Activated CD8-positive, alpha-beta memory T cell treated with anti-CD3 and anti-CD28 coated beads, Interleukin-2, amount 10 ng/mL, durations not matched to agents 7 days and 5 days (primary cell): ENCODE measurements at places on chromosomes 7 and 10. TPM values are rescaled to one million over a fixed set of nuclear protein-coding genes. Genes with fewer than 3 reads are reported as not detected.

DNA sequence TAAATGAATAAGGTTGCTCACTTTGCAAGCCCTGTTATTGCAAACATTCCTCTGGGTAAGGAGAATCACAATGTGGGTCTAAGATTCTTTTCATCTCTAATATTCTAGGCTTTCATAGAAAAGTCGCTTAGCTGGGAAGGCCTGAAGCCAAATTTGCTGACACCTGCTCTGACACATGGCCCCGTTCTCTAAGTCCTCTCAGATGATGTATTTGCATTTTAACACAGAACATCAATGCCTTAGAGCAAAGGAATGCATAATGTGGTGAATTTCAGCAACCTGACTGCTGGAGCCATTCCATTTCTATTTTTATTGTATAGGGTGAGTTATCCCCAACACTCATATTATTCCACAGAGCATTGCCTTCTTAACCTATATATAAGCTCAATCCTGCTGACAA lies 682.1 kb upstream of the NRP1 start:
- no peak for DNase-seq

DNA sequence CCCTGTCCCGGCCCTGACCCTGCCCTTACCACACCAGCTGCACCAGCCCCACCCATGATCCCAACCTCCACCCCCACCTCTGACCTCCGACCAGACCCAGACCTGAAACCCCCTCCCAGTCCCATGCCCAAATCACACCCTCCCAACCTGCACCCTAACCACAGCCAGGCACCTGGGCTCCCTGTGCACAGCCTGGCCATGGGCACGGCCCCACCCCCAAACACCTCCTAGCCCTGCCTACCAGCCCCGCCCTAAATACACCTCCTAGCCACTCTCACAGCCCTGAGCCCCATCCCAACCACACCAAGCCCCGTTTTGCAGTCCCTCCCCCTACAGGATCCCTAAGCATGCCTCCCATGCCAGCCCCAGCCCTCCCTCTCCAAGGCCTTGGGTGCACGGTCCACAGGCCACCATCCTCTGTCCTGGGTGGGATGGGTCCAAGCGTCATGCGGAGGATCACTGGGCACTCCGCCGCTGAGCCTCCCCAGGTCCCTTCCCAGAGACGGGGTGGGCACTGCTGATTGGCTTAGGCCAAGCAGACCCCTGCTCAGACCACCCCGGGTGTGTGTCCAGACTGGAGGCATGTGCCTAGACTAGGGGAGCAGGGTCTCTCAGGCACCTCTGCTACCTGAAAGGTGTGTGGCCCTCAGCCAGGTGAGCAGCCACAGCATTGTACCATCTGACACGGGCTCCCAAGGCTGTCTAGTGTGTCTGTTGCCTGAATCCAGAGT lies 30.1 kb downstream of the INSIG1 start:
- no peak for DNase-seq

The OIT3 gene
- not detected for total RNA-seq

The ENKUR gene
- not detected for total RNA-seq

The ITPRIP gene
- 21.9 TPM for total RNA-seq

The SPDYE11 gene
- not detected for total RNA-seq

DNA sequence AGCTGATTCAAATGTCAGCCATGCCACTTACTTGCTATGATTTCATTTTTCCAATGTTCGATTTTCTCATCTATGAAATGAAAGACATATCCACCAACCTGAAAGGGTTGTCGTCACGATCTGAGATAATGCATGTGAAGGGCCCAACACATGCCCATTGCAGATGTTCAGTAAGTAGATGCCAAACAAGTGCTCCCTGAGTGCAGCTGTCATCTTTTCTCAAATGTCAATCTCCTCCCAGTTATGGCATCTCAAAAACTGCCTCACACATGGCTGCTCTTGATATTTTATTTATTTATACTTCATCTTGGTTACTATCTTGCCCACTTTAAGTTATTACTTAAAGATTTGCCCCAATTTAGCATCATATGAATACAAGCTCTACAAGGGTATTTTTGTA lies 16.8 kb downstream of the CPEB3 start:
- no peak for DNase-seq

DNA sequence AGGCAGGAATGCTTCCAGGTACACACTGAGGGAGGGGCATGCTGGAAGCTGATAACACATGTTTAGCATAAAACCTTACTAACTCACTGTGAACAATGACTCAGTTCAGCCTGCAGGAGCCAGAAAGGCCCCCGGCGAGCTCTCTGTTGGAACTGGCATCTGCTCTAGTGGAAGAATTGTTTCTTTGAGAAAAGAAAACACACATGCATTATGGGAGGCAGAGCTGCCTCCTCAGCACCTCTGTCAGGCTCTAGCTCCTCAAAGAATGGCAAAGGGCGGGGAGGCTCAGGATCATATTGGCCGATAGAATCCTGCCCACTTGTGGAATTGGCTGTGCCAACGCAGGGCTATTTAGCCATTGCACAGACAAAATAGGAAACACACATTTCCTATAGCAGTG lies 338.3 kb downstream of the CXCL12 start:
- no peak for DNase-seq

DNA sequence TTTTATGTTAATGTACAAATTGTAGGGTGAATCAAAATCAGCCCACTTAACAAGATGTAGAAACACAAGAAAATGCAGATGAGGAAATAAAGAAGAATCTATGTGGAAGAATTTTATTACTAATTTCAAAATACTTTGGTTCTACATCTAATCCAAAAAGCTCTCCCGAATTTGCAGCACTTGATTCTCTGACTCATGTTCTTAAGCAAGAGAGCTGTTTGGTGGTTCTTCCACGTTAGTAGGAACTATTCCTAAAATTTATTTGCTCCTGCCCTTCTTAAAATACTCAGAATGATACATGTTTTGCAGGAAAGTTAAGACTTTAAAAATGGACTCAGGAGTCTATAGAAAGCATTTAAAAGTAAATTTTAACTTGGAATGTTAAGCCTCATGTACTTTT lies 91.8 kb downstream of the ZMYND11 start:
- no peak for DNase-seq
